ENCODE measurements at places on chromosomes 7 and 10.

DNA sequence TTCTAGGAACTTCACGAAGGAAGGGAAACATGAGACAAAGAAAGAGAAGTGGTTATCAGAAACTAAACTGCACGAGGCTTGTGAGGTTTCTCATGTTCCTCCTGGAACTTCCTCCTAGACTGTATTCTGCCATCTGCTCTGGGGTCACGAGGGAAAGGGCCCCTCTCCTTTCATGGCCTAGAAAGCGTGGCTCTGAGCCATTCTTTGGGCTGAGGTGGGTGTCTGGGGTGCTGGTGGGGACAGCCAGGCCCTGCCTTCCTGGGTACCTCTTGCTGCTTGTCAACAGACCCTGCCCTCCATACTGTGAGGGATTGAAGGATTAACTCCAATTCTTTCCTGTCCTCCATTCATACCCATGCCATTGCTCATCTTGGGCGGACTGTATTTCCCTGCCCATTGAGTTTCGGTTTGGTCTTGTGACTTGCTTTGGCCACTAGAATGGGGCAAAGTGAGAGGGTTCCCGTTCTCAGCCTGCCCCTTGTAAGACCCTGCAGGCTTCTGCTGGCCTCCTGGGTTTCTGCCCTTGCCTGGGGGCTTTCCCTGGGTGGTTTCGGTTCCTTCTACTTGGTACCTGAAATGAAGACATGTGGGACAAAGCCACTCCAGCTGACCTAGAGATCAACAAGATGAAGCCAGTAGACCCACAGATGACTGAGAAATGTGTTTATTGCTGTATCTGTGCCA is 14.9 kb upstream of the GIMAP8 start:
- no peak overlapping the region for H3K4me3 ChIP-seq
- H3K27me3 ChIP-seq: no peaks in the 10 kb centered on the region
- H3K4me1 ChIP-seq: no peaks in the 10 kb centered on the region
- H3K36me3 ChIP-seq: no peaks in the 10 kb centered on the region

DNA sequence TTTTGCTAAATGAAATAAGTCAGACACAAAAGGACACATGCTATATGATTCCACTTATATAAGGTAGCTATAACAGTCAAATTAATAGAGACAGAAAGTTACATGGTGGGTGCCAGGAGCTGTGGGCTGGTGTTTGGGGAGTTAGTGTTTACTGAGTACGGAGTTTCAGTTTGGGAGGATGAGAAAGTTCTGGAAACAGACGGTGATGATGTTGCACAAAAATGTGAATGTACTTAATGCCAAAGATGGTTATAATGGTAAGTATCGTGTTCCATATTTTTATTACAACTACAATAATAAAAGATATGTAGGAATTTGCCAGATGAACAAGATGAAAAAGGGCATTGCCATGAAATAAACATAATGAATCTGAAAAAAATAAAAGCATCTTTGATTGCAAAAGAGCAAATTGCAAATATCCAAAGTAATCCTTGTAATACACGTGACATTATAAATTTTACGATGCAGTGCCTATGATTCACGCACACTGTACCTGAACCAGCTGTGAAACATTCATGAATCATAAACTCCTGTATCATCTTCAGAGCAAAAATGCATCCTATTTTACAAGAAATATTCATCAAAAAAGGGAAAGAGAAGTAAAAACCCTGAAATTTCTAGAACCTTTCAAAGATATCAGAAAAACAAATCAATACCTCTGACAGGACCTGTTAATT is 676.7 kb downstream of the PCDH15 start:
- DNase-seq: no peak
- H3K4me3 ChIP-seq: no peak overlapping the region
- no peak overlapping the region for H3K27ac ChIP-seq
- no peaks in the 10 kb centered on the region for H3K27me3 ChIP-seq
- no peaks in the 10 kb centered on the region for H3K4me1 ChIP-seq

GRCh38 chr7:46633630-46634240 is 712.7 kb upstream of the IGFBP3 start:
- no peak overlapping the region for H3K4me3 ChIP-seq
- H3K36me3 ChIP-seq: no peaks in the 10 kb centered on the region
- no peaks in the 10 kb centered on the region for H3K27me3 ChIP-seq
- no peak for DNase-seq
- H3K27ac ChIP-seq: no peak overlapping the region
- no peaks in the 10 kb centered on the region for H3K4me1 ChIP-seq

- peak within 1 kb of the TSS; percentile 92 for H3K4me3 ChIP-seq
- H3K27me3 ChIP-seq: no peaks in the 10 kb centered on the region
- peak within 1 kb of the TSS; percentile 94 for H3K27ac ChIP-seq
These were observed at the start of gene IL15RA for GRCh38 chr10:5977471-5978229. Gene IL15RA, minus strand, starts transcription at chr10:5977543. Its CDS starts 51 bp downstream, at chr10:5977492.

- no peak overlapping the region for H3K4me3 ChIP-seq
- H3K36me3 ChIP-seq: no peaks in the 10 kb centered on the region
- H3K27ac ChIP-seq: no peak overlapping the region
- no peaks in the 10 kb centered on the region for H3K27me3 ChIP-seq
- peaks cover 21% of the 10 kb centered on the region for H3K4me1 ChIP-seq
These were observed 71.9 kb upstream of the CC2D2B start for GRCh38 chr10:95835911-95836310.

DNA sequence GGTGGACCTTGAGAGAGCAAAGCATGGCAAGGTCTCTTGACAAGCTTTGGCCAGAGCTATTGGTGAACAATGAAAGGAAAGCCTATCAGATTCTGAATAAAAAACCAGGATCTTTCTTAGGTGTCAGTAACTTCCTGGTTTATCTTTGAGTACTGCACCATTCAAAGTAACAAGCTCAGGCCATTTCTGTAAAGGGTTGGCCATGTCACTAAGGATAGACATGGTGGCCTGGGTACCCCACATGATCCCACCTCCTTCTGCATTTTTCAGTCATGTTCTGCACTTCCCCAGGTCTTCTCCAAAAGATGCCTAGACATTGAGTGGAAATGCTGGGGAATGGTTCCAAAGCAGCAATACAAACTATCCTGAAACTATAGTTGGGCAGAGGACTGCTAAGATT is 242.0 kb downstream of the ARHGAP12 start:
- no peak overlapping the region for H3K4me3 ChIP-seq
- no peak for DNase-seq
- H3K27ac ChIP-seq: no peak overlapping the region
- no peaks in the 10 kb centered on the region for H3K36me3 ChIP-seq
- no peaks in the 10 kb centered on the region for H3K27me3 ChIP-seq

GRCh38 chr7:157133304-157133703 is 5.4 kb upstream of the UBE3C start:
- no peaks in the 10 kb centered on the region for H3K36me3 ChIP-seq
- H3K27me3 ChIP-seq: no peaks in the 10 kb centered on the region
- no peaks in the 10 kb centered on the region for H3K4me1 ChIP-seq
- no peak overlapping the region for H3K4me3 ChIP-seq
- DNase-seq: no peak

DNA sequence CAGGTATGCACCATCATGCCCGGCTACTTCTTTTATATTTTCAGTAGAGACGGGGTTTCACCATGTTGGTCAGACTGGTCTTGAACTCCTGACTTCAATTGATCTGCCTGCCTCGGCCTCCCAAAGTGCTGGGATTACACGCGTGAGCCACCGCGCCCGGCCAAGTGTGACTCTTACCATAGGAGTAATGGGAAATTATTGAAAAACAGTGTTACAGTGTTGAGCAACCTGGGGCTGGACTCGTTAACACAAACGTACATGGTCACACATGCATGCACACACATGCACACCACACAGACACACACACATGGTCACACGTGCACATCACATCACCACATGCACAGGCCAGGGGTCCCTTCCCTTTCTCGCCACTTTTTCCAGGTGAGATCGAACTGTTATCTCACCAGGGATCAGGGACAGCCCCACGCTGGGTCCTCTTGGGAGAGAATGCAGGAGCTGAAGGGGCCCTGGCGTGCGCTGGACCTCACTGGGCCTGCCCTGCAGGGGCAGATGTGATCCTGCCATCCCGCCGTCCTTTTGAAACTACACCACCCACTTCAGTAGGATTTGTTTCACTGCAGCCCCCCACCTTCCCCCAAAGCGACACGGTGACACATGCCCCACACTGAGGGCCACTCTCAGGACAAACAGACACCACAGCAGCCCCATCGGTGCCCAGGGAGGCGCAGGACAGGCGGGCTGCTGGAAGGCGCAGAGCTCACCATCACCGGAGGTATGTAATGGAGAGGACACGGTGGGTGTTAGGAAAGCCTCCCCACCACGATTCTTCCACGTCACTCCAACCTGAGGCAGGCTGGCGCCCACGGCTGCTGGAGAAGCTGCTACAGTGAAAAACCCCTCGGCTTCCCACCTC is 10.2 kb downstream of the RADIL start:
- H3K36me3 ChIP-seq: no peaks in the 10 kb centered on the region
- H3K4me3 ChIP-seq: no peak overlapping the region
- no peaks in the 10 kb centered on the region for H3K4me1 ChIP-seq

DNA sequence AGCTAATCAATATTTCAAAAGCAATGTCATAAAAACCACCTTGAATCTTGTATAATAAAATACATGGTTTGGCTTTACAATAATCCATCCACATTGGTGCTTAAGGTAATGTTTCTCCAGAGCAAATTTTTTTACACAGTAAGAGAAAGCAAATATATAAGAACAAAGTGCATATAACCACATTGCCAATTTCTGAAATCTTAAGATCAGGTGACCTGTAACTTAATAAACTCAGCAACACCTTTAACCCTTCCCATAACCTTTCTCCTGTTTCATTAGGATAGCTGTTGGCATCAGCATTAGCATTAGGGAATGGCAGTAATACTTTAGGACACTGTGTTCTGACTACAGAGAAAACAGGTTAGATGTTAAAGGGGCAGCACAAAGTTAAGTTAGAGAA is 155.9 kb upstream of the SEMA3D start:
- H3K4me1 ChIP-seq: no peaks in the 10 kb centered on the region
- no peak overlapping the region for H3K27ac ChIP-seq

GRCh38 chr10:28677888-28678686 is 766 bp downstream of the BAMBI start:
- H3K36me3 ChIP-seq: no peaks in the 10 kb centered on the region
- H3K27me3 ChIP-seq: no peaks in the 10 kb centered on the region
- H3K4me1 ChIP-seq: no peaks in the 10 kb centered on the region
- peak overlapping the region; percentile 62 for H3K27ac ChIP-seq

- no peak overlapping the region for H3K27ac ChIP-seq
- H3K27me3 ChIP-seq: no peaks in the 10 kb centered on the region
- H3K4me3 ChIP-seq: no peak overlapping the region
- peaks cover 7% of the 10 kb centered on the region for H3K4me1 ChIP-seq
- no peak for DNase-seq
These were observed 21.6 kb upstream of the SAR1A start for GRCh38 chr10:70191972-70192305.

DNA sequence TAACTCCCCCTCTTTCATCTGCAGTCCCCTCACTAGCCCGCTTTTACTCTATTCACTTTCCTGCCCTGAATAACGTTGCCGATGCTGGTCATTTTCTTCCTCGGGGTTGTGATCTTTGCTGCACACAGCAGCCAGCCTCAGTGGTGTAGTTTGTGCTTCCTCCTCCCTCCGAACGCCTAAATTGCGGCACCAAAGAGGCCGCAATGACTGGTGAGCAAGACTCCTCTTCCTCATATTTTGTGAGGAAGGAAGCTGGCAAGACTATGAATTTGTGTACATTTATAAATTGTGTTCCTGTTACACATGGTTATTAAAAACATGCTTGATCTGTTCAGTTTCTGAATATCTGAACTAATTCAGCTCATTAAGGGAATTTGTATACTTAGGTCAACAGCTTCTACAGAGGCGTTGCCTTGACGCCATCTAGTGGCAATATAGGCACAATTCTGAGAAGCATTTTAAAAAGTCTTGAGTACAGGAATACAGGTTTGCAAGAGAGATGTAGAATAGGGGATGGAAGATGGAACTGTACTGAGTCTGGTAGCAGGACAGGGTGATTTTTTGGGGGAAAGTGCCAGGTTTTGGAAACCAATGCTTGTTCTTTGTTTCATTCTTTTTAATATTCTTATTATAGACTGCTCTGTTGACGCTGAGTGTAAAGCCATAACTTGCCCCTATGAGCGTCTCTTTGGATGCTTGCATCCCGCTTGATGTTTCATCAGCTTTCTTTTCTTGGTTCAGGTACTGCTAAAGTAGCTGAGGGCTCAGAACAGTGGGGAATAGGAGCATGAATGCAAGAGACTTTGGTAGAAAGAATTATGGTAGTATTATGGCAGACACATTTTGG is 4.1 kb upstream of the TAS2R5 start:
- peaks cover 10% of the 10 kb centered on the region for H3K36me3 ChIP-seq
- no peaks in the 10 kb centered on the region for H3K27me3 ChIP-seq
- no peak overlapping the region for H3K4me3 ChIP-seq
- H3K4me1 ChIP-seq: no peaks in the 10 kb centered on the region
- DNase-seq: no peak

DNA sequence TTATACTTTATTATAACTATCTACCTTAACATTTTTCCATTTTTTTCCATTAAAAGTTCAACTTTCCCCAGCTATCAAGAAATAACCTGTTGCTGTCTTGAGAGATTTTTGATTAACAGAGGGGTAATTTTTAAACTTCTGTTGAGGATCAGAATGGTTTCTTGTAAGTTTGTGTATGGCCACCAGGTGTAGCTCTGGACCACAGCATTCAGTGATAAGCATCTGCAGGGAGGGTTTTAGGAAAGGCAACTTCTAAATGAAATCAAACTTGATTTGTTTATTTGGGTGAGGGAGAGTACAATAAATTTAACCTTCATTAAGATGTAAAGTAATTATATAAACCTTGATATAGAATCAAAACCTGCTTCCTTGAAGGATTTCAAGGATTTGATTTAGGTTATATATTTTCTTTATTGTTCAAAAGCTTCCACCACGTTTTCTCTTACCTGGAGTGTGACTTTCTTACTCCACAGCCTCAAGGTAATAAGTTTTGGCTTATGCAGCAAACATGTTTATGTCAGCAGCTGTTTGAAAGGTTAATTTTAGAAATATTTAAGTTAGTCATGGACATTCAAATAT is 153.3 kb downstream of the STK31 start:
- no peaks in the 10 kb centered on the region for H3K4me1 ChIP-seq
- DNase-seq: no peak
- H3K27me3 ChIP-seq: no peaks in the 10 kb centered on the region

Measured in thoracic aorta (tissue), 2 donors.